SK-MEL-5 (cell line): ENCODE measurements at places on chromosomes 7 and 10. TPM values are rescaled to one million over a fixed set of nuclear protein-coding genes. Genes with fewer than 3 reads are reported as not detected.

DNA sequence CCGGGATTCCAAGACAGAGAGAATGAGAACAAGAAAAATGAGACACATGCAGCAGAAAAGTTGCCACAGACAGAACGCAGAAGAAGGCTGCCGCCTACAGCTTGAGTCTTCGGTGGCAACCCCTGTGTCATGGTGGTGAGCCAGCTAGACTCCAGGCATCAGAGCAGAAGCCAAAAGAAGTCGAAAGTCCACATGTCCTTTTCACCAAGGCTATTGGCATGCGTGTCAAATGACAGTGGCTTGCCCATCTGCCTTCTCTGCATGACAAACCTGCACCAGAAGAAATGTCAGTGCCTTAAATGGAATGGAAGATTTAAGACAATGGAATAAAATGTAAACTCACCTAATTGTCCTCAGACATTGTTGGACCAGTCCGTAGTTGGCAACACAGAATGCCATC, 93.9 kb upstream of the NPSR1 start:
- no peak for DNase-seq

- DNase-seq = no peak
Observed at GRCh38 chr10:101986624-101986971, 69.4 kb downstream of the ARMH3 start.

DNA sequence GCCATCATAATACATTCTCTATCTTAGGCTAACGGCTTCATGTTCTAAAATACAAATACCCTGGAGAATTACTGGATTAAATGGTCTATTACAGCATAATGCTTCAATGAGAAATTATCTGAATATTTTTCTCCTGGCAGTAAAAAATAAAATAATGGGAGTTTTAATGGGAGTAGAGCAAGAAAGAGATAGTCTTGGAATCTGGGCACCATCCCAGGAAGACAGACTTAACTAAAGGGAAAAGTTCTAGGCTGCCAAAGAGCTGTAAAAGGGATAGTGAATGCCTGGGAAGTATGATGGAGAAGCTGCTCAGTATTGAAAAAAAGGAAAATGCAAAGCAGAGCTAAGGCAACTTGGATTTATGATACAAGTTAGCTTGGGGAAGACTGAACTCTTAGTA, 12.1 kb upstream of the SYPL1 start:
- DNase-seq = no peak

GRCh38 chr10:12390733-12391132, 41.4 kb downstream of the CAMK1D start:
- no peak for DNase-seq

GRCh38 chr10:4763513-4763912, 62.5 kb upstream of the AKR1E2 start:
- DNase-seq = no peak

DNA sequence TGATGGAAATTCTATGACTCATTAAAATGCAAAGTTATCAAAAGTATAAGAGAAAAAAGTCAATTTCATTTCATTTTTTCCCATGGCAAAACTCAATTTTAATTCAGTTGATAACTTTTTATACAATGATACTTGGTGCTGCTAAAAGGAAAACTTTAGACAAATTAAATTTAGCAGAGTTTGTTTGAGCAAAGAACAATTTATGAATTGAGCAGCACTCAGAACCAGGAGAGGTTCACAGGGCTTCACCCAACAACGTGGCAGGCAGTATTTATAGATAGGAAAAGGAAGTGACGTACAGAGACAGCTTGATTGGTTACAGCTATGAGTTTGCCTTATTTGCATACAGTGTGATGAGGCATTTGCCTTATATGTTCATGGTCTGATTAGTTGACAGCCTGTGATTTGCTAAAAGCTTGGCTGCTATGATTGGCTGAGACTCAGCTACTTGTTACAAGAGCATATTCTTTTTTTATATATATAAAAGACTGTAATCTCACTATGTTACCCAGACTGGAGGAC, 157.2 kb upstream of the CELF2 start:
- no peak for DNase-seq

DNA sequence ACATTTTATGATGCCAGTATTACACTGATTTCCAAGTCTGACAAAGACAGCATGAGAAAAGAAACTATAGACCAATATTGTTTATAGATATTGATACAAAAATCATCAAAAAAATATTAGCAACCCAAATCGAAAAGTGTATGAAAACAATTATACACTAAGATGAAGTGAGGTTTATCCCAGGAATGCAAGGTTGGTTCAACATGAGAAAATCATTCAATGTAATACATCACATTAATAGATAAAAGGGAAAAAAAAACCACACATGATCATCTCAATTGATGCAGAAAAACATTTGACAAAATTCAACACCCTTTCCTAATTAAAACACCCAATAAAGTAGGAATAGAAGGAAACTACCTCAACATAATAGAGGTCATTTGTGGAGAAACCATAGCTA, 153.9 kb downstream of the DNAJC1 start:
- DNase-seq = no peak

DNA sequence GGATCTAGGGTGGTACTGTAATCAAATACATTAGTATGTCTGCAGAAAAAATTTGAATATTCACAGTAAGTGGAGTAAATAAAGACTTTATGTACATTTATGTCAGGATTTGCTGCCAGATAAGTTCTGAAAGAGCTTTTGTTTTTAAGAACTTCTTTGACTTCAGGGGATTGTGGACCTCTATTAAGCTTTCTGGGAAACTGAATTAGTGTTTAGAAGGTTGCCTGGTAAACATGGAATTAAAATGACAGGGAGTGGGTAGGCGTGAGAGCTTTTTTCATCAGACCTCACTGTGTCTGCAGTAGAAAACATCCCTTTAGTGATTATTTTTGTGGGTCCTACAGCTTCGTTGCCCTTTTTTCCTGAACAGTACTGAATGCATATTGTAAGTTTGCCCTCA, 15.7 kb downstream of the SDHAF3 start:
- peak; percentile 69 for DNase-seq

- DNase-seq = no peak
Observed at GRCh38 chr7:56811081-56811480, 321.2 kb downstream of the ZNF479 start.

DNA sequence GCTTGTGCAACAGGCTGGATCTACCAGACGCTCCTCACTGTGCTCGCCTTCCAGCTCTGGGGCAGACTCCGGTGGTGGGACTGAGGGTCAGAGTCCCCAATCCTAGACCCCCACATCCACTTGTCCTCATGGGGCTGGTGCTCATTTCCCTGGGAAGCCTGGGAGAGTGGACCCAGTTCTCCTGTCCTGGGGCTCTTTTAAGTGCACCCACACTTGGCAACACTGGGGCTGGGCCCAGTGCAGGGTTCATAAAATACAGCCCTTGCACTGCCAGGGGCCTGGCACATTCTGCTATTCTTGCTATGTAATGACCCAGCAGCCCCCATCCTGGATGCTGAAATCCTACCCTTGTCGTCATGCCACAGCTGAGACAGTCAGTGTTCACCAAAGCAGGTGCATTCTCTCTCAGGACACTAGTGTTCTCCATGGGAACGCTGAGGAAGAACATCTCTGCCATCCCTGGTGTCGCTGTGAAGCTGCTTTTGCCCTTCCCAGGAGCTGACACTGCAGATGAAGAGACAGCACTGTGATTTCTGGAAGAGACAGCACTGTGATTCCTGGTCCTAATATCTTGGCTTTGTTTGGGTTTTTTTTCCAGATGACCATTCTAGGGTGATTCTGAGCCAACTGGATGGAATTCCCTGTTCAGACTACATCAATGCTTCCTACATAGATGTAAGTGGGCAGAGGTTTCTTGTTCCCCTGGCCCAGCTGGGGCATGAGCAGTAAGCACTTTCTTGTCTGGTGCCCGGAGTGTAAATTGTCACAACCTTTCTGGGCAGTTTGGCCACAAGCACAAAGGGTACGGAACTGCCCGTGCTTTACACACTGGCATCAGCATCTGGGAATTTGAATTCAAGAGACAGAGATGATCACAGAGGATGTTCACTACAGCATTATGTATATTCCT, 65.6 kb downstream of the MKI67 start:
- no peak for DNase-seq

DNA sequence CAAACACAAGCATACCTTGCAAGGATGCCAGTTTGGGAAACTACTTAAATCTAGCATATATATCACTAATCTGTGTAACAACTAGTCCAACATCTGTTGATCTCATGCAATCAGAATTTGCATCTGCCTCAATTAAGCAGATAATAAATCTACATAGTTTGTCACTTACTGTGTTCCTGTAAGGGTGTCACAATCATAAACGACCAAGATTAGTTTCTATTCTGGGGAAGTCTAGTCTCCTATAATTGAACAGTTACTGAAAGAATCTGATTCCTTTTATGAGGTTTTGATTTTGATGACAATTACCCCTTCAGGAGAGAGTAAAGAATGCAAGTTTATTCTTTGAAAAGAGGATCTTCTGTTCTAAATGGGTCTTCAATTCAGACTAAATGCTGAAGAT, 85.5 kb upstream of the LRRN3 start:
- no peak for DNase-seq

- no peak for DNase-seq
Observed at GRCh38 chr10:36280890-36281499, 638.9 kb upstream of the FZD8 start.

GRCh38 chr10:78044699-78045098, 11.0 kb downstream of the RPS24 start:
- DNase-seq = no peak

DNA sequence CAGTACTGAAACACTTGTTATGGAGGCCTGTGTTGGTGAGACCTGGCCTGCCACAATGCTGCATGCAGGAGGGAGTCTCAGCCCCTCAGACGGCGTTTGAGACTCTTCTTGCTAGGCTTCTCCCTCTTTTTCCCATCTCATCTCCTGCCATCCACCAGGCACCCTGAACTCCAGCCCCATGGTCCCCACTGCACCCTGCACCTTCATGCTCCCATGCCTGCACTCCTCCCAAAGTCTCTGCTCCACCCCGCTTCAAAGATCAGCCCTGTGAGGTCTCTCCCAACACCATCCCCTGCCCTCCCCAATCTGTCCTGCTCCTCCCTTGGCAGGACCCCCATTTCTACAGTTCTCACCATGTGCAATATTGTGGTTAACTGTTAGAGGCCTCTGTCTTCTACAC, 61.7 kb downstream of the VOPP1 start:
- no peak for DNase-seq

DNA sequence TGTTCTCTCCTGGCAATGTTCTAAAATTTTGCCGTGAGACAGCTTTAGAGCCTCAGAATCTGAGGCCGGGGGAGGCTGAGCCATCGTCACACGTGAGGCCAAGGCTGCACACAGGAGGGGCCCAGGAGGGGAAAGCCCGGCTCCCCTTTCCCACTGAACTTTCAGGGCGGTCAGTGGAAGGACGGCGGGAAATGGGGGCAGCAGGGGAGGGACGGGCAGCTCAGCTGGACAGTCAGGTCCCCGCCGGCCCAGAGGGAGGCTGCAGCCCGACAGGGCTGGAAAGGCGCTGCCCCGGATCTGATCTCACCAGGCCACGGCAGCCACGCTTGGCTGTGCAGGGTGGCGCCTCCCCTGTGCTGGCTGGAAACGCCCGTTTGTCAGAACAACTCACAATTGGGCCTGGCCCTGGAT, 43.3 kb upstream of the ADGRA1 start:
- no peak for DNase-seq

GRCh38 chr10:93080350-93081046, 6.8 kb downstream of the CYP26A1 start:
- DNase-seq = peak; percentile 44

DNA sequence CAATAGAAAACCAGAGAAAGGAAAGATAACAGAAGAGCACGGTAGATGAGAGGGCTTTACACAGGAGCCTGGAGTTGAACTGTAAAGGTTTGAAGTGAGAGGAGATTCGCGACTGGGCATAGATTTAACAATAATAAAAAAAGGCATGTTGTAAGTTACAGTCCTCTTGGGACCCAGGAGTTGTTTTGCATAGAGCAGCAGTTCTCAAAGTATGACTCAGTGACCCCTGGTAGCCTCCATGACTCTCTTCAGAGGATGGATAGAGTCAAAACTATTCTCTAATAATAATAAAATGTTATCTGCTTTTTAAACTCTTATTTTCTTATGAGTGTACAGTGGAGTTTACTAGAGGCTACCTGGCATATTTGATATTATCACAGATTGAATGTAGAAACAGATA, 262.3 kb downstream of the SORCS3 start:
- DNase-seq = no peak

DNA sequence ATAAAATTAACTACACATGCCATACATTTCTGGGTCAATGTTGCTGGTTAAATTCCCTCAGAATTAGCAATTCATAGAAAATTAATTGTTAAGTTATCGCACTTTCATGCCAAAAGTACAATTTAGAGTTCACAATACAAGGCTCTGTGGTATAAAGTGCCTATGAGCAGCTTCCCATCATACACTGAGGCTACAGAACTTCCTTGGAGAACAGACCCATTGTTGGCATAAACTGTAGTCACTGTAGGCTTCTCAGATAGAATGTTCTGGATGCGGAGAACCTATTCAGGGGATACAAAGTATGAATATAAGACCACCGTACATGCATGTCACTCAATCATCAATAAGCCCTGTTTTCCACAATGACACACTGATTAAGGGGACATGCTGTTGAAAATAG, 9.0 kb upstream of the PON3 start:
- DNase-seq = no peak

- DNase-seq = no peak
Observed at GRCh38 chr7:3561932-3562331, 260.9 kb downstream of the SDK1 start.

- DNase-seq = no peak
Observed at GRCh38 chr7:102982235-102982634, 69.4 kb downstream of the LRRC17 start.

DNA sequence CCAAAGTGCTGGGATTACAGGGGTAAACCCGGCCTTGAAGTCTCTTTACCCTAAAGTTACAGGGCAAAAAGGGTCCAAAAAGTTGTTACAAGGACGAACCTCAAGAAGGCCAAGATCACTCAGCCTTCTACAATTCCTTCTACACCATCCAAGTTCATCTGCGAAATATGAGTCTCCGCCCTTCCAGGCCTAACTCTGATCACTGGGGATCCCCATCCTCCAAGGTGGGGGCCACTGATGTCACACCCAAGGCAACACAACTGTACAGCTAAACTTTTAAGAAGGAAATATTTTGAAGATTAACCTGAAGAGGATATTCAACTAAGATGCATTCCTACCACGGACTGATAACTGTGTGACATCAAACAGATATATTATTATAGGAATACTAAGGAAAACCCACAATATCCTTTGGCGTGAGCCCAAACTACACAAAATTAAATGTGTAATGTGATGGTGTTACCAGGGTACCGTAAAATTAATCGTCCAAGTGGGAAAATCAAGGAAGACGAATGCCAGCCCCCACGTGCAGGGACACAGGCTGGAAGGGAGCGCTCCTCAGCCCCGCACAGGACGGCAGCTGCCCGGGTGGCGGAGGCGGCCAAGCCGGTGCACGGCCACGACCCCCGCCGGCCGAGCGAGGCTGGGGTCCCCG, 1.0 kb downstream of the PAXIP1 start:
- no peak for DNase-seq

GRCh38 chr7:41655426-41655825, 47.5 kb downstream of the INHBA start:
- no peak for DNase-seq

GRCh38 chr7:6409944-6410693, 37.6 kb downstream of the DAGLB start:
- DNase-seq = no peak

GRCh38 chr7:44287488-44288380, 37.7 kb downstream of the CAMK2B start:
- DNase-seq = no peak

Gene MOGAT3
- total RNA-seq = not detected in 2 replicates

Gene EFCAB10
- not detected in 2 replicates for total RNA-seq

Gene BZW2
- 126 and 131 TPM in 2 replicates for total RNA-seq

Gene ASNS
- 143 and 151 TPM in 2 replicates for total RNA-seq

Gene TMEM273
- not detected in 2 replicates for total RNA-seq
